Tongue (tissue), 3 donors: ENCODE measurements at places on chromosomes 3 and 15. TPM values are rescaled to one million over a fixed set of nuclear protein-coding genes. Genes with fewer than 3 reads are reported as not detected.

DNA sequence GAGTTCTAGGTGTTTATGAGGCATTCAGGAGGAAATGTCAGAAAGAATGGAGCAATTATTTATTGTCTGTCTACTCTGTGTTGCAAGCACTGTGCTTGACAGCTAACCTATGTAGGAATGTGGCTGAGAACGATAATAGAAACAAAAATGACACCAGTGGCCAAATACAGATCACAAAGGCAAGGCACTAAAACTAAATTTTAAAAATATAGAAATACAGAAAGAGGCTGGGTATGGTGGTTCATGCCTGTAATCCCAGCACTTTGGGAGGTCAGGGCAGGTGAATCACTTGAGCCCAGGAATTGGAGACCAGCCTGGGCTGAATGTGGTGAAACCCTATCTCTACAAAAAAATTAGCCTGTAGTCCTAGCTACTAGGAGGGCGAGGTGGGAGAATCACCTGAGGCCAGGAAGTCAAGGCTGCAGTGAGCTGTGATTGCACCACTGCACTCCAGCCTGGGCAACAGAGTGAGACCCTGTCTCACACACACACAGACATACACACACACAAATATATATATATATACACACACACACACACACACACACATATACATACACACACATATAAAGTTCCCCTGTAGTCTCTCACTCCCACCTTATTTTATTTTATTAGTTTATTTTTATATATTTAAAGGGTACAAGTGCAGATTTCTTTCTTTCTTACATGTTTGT, 6.0 kb downstream of the PRKCI start:
- no peak for DNase-seq

DNA sequence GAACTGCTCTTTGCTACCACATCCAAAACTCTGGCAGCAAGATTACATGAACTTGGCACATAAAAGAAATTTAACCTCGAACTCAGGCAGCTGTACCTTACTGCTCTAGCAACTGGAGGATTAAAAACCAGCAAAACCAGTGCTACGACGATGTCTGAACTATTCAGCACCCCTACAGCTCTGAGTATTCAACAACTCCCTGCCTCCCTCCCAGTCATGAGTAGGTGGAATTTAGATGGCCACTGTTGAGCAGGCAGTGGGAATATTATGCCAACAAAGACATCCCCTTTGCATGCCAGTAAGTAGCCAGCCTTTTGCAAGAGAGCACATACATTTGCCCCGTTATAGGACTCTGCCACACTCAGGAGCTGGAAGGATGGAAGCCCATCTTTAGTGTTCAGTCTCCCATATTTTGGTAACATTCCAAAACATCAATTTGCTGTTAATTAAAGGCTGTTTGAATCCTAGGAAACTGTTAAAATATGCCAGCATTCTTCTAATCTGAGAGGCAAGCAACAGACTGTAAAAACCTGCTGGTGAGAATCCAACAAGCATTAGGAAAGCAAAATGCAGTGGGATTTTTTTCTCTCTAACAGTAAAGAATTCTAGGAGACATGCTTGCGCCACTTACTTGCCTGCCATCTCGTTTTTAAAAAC, 85.4 kb downstream of the ZNF385D start:
- DNase-seq = peak; percentile 22

- no peak for DNase-seq
These were observed 354.6 kb downstream of the GAP43 start for GRCh38 chr3:115977866-115978265.

GLT8D1 gene
- 109 TPM for total RNA-seq

TAMM41 gene
- 12.6 TPM for total RNA-seq

ARHGAP11A gene
- total RNA-seq = 11.1 TPM

DNA sequence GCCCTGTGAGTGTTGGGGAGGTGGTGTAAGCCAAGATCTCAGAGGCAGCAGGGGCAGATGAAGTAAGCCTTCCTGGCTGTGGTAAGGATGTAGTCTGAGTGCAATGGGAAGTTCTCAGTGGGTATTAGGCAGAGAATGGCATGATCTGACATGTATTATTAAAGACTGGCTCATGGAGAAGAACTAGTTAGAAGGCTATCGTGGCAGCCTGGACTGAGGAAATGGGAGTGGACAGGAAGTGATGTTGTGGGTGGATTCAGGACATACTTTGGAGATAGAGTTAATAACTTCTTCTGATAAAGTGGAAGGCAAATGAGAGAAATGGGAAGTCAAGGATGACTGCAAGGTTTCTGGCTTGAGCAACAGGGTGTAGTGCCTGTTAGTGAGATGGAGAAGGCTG, 250.9 kb upstream of the CFAP20DC start:
- DNase-seq = no peak

DNA sequence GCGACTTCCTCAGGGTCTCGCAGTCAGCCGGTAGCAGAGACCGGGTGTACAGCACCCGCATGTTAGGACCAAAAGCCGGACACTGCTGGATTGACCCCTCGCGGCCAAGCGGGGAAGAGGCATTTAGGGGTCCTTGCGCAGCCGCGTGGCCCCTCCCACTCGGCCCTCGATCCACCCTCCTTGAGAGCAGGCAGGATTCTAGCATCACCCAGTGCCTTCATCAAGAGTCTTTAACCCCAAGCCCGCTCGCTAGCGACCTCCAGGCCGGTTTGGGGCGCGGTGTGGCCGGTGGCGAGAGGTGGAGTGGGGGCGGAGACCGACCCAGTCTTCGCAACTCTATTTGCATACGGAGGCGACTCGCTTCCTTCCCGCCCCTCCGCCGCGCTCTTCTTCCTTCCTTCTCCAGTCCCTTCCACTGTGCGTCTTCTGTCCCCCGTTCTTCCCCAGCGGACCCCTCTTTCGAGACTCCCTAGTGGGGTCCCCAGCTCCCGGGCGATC, at the start of gene ST6GAL1:
TSS of gene ST6GAL1 (plus strand) at position 384 of the 498 bp plus-strand sequence. CDS start 112,178 bp downstream, outside the sequence.
- peak; percentile 59 for DNase-seq

DNA sequence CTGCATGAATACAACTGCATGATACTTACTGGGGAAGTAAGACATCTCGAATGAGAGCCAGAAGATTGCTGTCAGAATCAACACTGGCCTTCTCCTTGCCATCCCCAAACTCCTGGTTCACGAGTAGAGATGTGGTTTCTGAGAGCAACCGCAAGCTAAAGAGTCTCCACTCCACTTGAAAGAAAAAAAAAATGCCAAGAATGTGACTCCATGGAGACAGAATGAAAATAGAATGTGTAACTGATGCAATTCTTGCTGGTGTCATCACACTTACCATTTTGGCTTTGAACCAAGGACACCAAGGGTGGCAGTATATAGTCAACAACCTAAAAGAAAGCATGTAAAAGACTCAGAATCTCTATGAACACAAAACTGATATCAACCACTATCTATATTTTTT, 280.4 kb downstream of the ULK4 start:
- peak; percentile 35 for DNase-seq

GRCh38 chr15:47292638-47293190, 424.6 kb upstream of the SEMA6D start:
- DNase-seq = no peak

RTP3 gene
- not detected for total RNA-seq

DNA sequence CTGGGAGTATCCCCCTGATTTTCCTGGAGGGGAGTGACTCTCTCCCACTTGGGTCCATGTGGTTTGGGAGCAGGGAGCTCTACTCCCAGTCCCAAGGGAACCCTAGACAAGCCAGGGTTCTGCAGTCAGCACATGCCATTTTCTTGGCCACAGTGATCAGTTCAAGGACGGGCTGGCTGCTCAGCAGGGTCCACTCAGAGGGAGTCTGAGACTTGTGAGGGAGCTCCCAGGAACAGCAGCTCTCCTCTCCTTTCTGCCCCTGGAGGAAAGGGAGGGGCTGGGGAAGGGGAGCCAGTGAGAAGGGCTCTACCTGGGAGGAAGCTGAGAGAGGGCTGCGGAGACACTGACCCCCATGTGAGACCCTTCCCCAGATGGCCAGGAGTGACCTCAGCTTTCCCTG, 29.1 kb upstream of the LMCD1 start:
- no peak for DNase-seq

GRCh38 chr3:74106925-74107324, 482.2 kb upstream of the PDZRN3 start:
- DNase-seq = peak; percentile 7

DNA sequence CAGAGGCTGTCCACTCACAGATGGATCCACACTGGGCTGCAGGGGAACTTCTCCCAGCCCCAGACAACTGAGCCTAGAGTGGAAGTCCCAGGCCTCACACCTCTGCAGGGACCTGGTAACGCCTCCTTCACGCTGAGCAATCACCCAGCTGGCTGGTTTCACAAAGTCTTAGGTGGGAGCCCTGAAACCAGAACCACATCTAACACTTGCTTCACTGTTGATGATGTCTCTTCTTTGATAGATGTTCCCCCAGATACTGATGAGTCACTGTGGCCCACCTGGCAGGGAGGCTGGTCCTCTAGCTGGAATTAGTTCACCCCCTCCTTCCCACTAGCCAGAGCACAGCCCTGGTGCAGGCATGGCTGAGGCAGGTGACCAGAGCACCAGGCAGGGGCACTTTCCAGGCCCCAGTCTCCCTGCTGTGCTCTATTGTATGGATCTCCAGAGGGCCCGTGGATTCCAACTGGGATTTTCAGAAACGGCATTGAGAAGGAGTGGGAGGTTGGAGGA, 33.5 kb downstream of the MYL3 start:
- no peak for DNase-seq

GRCh38 chr3:65665915-65666314, 372.8 kb downstream of the MAGI1 start:
- no peak for DNase-seq

DNA sequence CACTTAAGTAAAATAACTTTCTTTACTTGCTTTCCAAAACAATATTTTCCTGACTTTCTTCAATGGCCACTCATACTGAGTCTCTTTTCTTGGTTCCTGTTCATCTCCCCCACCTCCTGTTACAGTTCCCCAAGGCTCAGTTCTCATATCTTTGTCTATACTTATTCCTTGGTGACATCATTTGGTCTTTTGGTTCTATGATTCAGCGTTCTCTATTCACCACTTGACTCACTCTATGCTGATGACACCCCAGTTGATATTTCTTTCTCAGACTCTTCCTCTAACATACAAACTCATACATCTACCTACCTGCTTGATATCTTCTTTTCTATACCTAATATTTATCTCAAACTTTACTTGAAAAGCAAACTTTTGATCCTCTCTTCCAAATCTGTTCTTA, 85.0 kb upstream of the P3H2 start:
- no peak for DNase-seq

GRCh38 chr15:23561914-23562313, 3.6 kb upstream of the MKRN3 start:
- DNase-seq = no peak

- peak; percentile 33 for DNase-seq
These were observed 15.9 kb downstream of the PPM1L start for GRCh38 chr3:160771811-160772459.

DNA sequence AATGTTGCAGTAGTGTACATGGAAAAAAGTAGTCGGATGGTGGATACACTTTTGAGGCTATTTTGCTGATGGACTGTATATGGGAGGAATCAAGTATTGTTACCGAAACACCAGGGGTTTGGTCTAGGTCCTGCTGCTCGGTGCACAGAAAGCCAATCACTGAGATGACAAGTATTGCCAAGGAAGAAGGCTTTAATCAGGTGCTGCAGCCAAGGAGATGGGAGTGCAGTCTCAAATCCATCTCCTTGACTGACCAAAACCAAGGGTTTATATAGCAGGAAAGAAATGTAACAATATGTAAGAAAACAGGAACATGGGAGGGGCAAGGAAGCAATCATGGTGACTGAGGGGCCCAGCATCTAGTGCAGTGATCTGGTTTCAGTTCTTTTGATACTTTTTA, 2.8 kb upstream of the ACVR2B start:
- no peak for DNase-seq

- peak; percentile 88 for DNase-seq
These were observed 72.9 kb downstream of the TM4SF4 start for GRCh38 chr3:149547413-149547812.

SLC12A8 gene
- total RNA-seq = 9.0 TPM

NRG4 gene
- total RNA-seq = not detected

GRCh38 chr15:58585693-58586443, 154.1 kb downstream of the LIPC start:
- DNase-seq = no peak

ISL2 gene
- 6.6 TPM for total RNA-seq

CHL1 gene
- total RNA-seq = 69.0 TPM

MESP2 gene
- total RNA-seq = not detected

SERINC4 gene
- 0.10 TPM for total RNA-seq

DNA sequence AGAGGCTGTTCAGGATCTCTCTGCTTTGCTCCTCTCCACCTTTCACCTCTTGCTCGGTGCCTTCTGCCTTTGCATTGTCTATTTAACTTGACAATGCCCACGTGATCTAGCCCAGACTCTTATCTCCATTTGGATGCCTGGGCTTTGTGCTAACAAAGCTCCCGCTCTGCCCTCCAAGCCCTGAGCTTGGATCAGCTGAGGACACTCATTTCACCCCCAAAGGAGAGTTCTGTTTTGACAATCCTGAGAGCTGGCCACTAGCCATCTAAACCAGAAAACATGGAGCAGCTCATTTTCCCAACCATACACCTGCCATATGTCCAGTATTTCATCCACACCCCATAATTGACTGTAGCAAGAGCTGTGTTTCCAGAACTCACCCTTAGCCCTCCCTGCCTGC, 12.8 kb downstream of the GPR176 start:
- DNase-seq = no peak

- peak; percentile 25 for DNase-seq
These were observed 2.2 kb downstream of the POLG start for GRCh38 chr15:89332446-89332845.

DNA sequence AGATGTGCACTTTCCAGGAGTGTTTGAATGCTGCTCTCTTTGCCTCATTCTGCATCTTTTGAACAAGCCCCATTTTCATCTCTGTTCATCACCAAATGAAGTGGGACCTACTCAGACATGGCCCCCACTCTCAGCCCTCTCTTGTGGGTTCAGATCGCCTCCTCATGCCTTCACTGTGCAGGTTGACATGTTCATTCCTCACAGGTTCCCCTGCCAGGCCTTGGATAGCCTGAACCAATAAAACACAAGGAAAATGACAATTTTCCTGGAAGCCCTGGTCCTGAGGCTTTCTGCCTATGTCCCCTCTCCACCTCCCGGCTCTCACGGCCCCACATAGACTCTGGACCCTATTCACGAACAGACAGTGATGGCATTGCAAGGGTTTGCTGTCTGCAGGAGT, 17.7 kb downstream of the KLF15 start:
- no peak for DNase-seq

- no peak for DNase-seq
These were observed 510.3 kb downstream of the EPHA3 start for GRCh38 chr3:89617706-89618105.

DNA sequence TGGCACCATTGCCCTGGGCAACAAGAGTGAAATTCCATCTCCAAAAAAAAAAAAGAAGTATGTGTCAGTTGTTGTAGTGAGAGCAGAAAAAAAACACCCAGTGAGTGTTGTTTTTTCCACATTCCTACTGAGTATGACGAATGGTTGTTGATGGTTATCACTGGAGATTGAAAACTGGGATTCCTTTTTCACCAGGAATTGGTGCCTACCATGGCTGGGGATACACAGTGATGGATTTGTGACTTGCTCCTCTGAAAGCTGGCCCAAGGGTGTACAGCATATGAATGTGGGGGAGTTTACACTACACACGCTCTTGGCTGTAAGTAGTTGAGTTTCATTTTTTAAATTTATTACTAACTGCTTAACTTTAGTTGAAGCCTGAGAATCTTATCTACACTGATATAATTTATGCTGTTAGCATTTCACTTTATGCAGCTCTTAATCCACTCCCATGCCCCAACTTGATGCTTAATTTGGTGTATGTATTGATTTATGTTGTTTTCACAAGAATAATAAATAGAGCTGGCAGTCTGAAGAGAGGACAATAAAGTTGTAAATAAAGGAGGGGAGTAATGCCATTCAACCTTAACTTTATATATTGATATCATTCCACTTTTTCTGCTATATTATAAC, 56.0 kb upstream of the MME start:
- no peak for DNase-seq

TSEN2 gene
- total RNA-seq = 16.2 TPM

GRCh38 chr15:101121511-101122090, 130.2 kb downstream of the CHSY1 start:
- peak; percentile 67 for DNase-seq
